GM20000 (cell line): ENCODE measurements at places on chromosomes 3 and 15.

- DNase-seq, result no peak
Measured at GRCh38 chr3:136177876-136178275, 18.3 kb downstream of the MSL2 start.

DNA sequence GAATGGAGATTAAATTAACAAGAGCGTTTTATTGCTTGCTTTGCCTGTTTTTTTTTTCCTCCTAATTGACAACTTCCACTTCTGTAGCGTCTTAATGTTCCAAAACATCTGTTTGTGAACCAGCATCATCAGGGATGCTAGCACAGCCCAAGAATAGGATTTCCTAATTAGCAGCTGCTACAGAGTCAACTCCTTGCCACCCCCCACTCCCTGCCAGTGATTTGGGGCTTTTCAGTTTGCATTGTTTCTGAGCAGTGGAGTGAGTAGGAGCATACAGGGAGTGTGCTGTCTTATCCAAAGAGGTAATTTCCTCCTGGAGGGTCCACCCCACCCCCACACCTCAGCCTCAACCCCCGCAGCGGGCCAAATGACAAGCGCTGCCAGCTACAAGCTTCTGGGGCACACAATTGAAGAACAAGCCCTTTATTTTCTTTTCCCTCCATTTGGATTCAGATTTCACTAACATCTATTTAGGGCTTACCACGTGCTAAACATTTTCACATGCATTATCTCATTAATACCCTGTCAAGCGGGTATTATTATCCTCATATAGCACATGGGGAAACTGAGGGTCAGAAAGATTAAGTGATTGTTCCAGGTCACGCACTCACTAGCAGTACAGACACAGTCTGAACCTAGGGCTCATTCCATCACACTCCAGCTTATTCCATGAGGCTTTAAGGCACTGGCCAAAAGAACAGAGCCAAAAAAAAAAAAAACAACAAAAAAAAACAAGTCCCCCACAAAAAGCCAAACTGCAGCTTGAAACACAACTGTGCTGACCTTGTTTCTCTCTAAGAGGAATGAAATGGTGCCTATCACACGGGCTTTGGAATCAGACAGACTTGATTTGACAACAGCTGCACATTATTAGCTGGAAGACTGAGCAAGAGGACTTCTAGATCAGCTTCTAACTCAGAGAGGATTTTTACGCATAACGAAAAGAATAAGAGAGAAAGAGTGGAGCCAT, 16.4 kb downstream of the HEG1 start:
- no peak for DNase-seq

GRCh38 chr3:188832961-188833721, 338.6 kb upstream of the TPRG1 start:
- DNase-seq, result no peak

DNA sequence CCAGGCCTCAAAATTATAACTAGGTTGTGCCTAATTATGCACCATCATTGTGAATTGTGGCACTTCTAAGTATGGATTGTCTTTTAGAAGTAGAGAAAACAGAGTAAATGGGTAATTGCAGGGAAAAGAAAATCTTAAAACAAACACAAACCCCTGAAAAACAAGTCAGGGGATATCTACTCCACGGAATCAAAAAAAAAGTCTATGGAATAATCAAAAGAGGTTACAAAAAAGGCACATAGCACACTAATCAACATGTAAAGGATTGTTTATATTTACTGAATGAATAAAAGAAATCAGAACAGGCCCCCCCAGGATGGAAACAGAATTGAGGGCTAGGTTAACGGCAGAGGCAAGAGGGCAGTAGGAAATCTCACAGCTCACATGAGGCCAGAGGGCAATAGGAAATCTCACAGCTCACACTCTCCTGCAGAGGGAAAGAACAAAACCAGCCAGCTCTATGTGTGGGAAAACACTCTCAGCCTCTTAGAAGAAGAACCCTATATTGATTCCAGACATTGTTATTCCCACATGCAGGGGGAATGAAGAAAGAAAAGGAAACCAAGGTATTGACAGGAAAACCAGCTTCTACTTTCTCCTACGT, 72.7 kb upstream of the FNDC3B start:
- DNase-seq, result no peak

DNA sequence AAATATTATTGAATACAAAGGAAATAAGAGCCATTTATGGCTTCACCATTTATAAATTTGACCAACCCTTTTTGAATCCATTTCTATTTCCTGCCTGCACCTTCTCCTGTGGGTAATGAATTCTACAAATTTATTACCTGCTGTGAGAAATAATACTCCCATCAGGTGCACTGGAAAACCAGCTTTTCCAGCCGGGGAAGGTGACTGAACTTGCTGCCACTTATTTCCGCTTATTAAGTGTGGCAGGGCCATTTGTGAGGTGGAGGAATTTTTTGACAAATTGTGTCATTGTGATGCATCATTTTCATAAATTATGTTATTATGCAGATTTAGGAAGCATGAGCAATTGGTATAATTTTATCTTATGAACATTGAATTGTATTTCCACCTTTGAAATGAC, 151.1 kb downstream of the SQOR start:
- DNase-seq, result no peak

DNA sequence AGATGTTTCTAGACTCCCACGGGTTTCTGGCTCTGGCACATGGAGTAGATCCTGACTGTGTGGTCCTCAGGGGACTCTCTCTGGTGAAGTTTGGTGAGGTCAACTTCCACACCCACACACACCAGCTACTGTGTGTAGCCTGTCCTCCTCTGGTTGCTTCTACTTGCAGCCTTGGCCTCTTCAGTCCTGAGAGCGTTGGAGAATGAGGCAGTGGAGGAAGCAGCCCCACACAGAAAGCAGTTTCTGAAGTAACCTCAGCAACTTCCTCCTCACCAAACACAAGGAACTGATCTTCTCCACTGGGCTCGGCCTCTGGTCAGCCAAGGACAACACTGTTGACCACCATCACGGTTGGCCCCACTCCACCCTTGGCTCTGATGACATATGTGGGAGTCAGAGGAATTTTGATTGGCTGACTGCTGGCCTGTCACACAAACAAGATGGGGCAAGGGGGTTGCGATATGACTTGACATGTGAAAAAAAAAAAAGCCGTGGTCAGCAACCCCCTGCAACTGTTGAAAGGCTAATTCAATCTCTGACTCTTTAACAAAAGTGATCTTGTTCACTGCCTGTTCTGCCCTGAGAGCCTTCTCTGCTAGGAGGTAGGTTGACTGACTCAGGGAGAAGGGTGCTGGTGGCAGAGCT, 19.6 kb downstream of the CD86 start:
- DNase-seq, result peak; percentile 78

DNA sequence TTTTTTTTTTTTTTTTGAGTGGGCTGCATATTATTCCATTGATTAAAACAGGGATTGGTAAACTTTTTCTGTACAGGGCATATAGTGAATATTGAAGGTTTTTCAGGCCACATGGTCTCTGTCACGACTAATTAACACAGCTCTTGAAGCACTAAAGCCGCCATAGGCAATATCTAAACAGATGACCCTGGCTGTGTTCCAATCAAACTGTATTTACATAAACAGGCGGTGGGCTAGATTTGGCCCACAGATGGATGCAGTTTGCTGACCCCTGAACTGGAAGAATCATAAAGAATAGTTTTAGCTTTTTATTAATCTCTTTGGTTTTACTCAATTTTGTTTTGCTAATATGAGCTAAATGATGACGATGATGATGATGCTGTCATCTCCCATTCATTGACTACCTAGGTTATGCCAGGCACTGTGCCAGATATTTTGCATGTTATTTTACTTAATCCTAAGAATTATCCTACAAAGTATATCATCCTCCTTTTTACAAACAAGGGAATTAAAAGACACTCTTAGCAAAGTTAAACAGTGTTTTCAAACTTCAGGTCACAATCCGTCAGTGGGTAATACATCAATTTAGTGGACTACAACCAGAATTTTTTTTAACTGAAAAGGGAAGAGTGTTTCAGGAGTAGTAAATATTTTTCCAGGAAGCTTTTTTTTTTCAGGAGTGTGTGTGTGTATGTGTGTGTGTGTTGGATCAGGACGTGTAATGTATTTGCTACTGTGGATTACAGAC, 54.3 kb downstream of the LMCD1 start:
- DNase-seq, result no peak

DNA sequence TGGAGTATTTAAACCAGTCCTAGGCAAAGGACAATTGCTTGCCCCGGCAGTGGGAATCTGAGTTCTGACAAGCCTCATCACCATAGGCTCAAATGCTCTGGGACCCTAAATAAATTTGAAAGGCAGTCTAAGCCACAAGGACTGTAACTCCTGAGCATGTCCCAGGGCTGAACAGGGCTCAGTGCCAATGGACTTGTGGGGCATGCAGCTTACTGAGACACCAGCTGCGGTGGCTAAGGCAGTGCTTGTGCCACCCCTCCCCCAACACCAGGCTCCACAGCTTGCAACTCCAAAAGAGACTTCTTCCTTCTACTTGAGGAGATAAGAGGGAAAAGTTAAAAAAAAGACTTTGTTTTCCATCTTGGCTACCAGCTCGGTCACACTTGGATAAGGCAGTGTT, 289.7 kb upstream of the DCBLD2 start:
- no peak for DNase-seq

DNA sequence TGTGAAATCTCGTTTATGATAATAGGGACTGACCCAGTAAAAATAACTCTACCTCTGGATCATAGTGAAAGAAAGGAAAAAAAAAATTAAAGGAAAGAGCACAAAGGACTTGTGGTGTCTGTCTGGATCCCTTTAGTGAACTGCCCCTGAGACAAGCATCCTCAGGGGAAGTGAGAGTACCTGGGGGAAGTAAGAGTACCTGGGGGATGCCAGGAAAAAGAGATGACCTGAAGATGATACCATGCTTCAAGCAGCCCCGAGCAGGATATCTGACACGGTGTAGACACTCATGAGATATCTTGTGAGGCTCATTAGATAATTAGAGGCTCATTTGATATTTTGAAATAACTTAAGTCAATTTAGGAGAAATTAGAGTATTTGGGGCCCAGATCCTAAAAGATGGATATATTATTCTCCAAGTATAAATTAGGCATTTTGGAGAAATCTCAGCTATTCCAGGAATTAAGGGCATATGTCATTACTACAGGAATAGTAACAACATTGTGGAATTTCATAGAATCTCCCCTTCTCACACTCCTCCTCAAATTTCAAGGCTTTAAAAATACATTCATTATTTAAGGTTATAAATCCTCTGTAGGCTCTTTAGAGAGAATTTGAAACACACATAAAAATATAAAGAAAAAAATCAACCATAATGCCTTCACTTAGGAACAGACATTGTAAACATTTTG, 36.3 kb upstream of the PSMD6 start:
- DNase-seq, result no peak

- DNase-seq, result no peak
Measured at GRCh38 chr3:171157286-171157685, 130.8 kb upstream of the SLC2A2 start.

GRCh38 chr3:105022813-105023212, 343.9 kb upstream of the ALCAM start:
- no peak for DNase-seq

- no peak for DNase-seq
Measured at GRCh38 chr15:35522061-35522460, 23.9 kb downstream of the DPH6 start.

GRCh38 chr3:195044411-195044810, 226.5 kb downstream of the XXYLT1 start:
- DNase-seq, result no peak

DNA sequence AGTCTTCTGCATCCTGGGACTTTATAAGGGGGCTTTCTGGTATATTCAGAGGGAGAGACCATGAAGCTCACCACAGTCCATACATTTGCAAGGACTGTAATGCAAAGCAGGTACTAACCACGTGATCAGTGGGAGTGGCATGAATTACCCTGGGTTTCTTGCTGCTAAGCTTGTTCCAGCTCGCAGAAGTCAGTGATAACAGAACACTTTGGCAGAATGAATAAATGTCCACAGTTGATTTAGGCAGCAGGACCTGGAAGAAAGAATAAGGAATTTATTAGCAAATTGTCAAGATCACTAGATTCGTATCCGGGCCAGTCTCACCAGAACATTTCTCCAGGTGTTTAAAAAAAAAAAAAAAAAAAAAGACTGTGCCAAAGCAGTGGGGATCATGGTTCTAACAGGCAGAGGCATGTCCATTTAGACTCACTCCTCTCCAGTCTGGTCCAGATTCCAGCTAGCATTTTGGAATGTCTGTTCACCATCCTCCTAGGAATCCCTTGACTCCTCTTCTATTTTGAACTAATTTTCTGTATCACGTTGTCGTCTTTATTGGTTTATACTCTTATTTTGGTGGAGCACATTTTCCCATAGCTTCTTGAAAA, 24.5 kb downstream of the HHLA2 start:
- no peak for DNase-seq

DNA sequence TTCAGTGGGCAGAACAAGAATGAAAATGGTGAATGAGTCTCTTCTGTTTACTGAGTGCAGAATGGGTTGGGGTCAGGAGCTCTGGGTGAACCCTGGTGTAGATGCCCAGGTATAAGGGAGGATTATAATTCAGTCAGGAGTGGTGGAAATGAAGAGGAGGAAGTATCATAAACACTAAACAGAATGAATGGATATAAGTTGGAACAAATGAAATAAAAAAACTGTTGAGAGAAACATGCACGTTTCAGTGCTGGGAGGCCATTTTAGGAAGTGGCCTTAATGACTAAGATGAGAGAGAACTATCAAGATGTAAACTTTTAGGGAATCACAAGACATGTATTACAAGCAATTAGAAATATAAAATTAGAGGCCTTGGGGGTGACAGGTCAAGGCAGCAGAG, 32.8 kb upstream of the LEKR1 start:
- no peak for DNase-seq

- DNase-seq, result no peak
Measured at GRCh38 chr3:13876451-13877100, 3.3 kb downstream of the WNT7A start.

GRCh38 chr3:25354071-25354470, 74.0 kb upstream of the RARB start:
- no peak for DNase-seq

DNA sequence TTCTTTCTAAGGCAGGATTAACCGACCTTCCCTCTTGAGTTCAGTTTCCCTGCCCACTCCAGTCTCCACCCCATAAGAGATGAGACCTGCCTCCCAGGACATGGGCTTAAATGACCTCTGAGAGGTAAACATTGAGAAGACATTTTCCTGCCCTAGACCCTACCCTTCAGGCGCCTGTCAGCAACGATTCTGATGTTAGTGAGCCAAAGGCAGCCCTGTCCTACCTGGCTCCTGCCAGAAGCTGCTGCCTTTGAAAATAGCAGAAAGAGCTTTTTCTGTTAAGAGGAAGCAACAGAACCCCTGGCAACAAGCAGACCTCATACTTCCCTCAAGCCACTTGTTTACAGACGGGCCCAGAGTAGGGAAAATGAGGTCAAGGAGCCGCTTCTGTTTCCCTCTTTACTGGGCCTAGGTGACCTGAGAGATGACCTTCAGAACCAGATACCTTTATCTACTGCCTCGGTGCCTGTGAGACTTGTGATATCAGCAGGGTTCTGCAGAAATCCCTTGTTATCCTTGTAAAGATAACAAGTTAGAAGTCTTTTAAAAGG, 52.0 kb downstream of the CD200R1L start:
- no peak for DNase-seq

DNA sequence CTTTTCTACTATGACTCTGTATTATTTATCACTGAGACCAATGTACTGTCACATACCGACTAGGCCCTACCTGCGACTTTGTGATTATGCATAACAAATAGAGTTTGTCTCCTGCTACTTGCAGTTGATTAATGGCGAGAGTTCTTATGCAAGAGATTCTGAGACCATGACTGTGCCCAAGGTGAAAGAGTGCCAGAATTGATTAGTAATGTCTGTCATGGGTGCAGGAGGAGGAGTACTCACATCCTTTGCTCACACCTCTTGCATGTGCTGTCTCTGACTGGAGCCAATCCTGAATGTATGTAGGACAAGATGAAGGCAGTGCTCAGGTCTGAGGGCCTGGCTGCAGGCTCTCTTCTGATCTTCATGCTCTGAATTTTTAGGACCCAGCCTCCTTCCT, 260.7 kb downstream of the THSD4 start:
- DNase-seq, result no peak
